Activated CD4-positive, alpha-beta memory T cell treated with anti-CD3 and anti-CD28 coated beads for 36 hours (primary cell): ENCODE measurements at places on chromosomes 4 and X. TPM values are rescaled to one million over a fixed set of nuclear protein-coding genes. Genes with fewer than 3 reads are reported as not detected.

- H3K27me3 ChIP-seq = no peaks in the 10 kb centered on the region
- peak overlapping the region; percentile 89 for H3K27ac ChIP-seq
- DNase-seq = no peak
- no peaks in the 10 kb centered on the region for H3K36me3 ChIP-seq
- peaks cover 20% of the 10 kb centered on the region for H3K4me1 ChIP-seq
These were observed 97.9 kb downstream of the PHKA2 start for GRCh38 chrX:18886005-18886343.

DNA sequence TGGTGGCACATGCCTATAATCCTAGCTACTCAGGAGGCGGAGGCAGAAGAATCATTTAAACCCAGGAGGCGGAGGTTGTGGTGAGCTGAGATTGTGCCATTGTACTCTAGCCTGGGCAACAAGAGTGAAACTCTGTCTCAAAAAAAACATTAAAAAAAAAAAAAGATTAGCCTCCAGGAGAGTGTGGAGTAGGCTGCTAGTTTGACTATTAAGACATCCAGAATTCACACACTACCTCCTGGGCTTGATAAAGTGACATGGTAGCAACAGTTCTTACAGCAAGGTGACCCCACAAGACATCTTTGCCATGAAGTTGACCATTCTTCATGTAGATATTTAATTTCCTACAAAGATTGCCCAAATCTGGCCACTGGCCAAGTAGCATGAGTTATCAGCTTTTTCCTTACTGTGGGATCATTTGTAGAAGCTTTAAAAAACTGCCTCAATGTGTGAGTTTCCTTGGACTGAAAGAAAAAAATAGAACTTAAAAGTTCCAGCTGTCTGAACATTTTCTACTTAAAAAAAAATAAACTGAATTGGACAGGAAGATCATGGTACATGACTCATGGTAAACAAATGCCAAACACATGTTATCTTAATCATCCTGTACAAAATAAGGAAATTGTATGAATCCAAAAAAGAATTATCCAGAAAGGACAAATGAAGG lies 35.3 kb upstream of the SPRY1 start:
- H3K27me3 ChIP-seq = peaks cover 8% of the 10 kb centered on the region
- H3K4me3 ChIP-seq = no peak overlapping the region
- no peak for DNase-seq
- H3K27ac ChIP-seq = no peak overlapping the region
- H3K4me1 ChIP-seq = no peaks in the 10 kb centered on the region
- no peaks in the 10 kb centered on the region for H3K36me3 ChIP-seq

DNA sequence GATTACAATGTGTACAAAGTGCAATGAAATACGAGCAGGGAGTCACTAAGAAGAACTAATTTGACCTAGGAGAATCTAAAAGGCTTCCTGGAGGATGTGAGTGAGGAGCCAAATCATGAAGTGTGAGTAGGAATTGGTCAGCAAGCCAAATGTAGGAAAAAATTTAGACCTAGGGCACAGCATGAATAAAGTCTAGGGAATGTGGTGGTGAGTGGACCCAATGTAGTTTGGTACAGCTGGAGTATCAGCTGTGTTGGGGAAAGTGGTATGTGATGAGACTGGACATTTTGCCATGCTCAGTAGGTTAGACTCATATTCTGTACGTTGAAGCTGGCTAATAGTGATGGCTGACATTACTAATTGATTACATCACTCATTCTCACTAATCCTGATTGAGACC lies 191.0 kb downstream of the AFF2 start:
- no peak overlapping the region for H3K4me3 ChIP-seq
- no peaks in the 10 kb centered on the region for H3K4me1 ChIP-seq
- H3K36me3 ChIP-seq = no peaks in the 10 kb centered on the region

GRCh38 chrX:22135171-22135711 lies 103.1 kb downstream of the PHEX start:
- H3K27me3 ChIP-seq = no peaks in the 10 kb centered on the region
- no peak for DNase-seq
- peaks cover 14% of the 10 kb centered on the region for H3K4me1 ChIP-seq
- H3K4me3 ChIP-seq = no peak overlapping the region
- no peaks in the 10 kb centered on the region for H3K36me3 ChIP-seq
- H3K27ac ChIP-seq = no peak overlapping the region

DNA sequence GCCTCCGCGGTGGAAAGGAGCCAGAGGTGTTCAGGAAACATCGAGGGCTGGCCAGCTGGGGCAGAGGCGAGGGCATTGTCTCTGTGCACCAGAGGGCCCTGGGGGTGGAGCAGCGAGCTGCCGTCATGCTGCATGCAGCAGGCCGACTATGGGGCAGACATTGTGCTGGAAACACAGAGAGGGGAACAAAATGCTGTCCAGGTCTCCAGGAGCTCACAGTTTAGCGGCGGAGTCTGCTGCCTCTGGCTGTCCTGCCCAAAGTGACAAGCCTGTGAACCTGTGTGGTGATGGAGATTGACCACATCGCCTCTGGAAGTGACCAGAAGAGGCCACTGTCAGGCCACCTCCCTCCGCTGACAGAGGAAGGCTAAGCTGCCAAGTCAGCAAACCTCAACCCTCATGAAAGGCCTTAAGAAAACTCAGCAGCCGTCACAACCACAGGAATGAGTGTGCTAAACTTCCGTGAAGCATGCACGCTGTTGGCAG lies 20.1 kb upstream of the SASH3 start:
- peak overlapping the region; percentile 46 for H3K4me3 ChIP-seq
- H3K27me3 ChIP-seq = no peaks in the 10 kb centered on the region
- peak overlapping the region; percentile 90 for H3K27ac ChIP-seq
- peaks cover 57% of the 10 kb centered on the region for H3K4me1 ChIP-seq
- peak; percentile 81 for DNase-seq

DNA sequence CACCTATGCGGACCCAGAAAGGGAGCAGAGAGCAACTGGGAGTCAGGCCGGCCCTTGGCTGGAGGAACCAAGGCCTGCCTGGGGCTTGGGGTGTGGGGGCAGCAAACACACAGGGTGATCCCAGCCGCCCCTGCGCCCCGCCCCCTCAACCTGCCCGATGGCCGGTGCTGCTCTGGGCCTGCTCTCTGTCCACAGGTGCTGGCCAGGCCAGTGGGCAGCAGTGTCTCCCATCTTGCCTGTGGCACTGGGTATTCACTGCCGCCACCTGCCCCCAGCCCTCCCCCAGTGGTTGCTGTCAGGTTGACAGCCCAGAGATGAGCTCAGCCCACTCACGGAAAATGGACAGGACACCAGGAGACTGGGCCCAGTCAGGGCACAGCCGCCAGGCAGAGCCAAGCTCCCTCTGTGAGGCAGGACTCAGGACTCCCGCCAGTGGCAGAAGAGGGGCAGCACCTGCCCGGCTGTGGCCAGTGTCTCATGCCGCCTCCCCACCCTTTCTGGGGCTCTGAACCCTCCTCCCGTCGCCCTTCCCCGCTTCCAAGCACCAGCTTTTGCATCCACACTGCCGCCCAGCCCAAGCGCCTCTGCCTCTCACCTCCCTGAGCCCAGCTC lies 4.7 kb downstream of the NKX1-1 start:
- DNase-seq = peak; percentile 6
- H3K27me3 ChIP-seq = peaks cover 30% of the 10 kb centered on the region
- no peak overlapping the region for H3K27ac ChIP-seq
- H3K4me3 ChIP-seq = no peak overlapping the region
- no peaks in the 10 kb centered on the region for H3K36me3 ChIP-seq

GRCh38 chr4:163193717-163194116 lies 27.0 kb upstream of the NAF1 start:
- H3K4me1 ChIP-seq = no peaks in the 10 kb centered on the region
- peaks cover 8% of the 10 kb centered on the region for H3K27me3 ChIP-seq
- peaks cover 11% of the 10 kb centered on the region for H3K36me3 ChIP-seq
- no peak overlapping the region for H3K4me3 ChIP-seq
- no peak for DNase-seq

- no peak overlapping the region for H3K27ac ChIP-seq
- H3K4me3 ChIP-seq = no peak overlapping the region
- H3K36me3 ChIP-seq = no peaks in the 10 kb centered on the region
These were observed 549.3 kb downstream of the IQCM start for GRCh38 chr4:149266301-149266700.

GRCh38 chr4:121680571-121680970 lies 16.2 kb downstream of the ANXA5 start:
- H3K4me3 ChIP-seq = no peak overlapping the region
- no peak overlapping the region for H3K27ac ChIP-seq
- no peaks in the 10 kb centered on the region for H3K27me3 ChIP-seq
- H3K4me1 ChIP-seq = no peaks in the 10 kb centered on the region
- no peak for DNase-seq

DNA sequence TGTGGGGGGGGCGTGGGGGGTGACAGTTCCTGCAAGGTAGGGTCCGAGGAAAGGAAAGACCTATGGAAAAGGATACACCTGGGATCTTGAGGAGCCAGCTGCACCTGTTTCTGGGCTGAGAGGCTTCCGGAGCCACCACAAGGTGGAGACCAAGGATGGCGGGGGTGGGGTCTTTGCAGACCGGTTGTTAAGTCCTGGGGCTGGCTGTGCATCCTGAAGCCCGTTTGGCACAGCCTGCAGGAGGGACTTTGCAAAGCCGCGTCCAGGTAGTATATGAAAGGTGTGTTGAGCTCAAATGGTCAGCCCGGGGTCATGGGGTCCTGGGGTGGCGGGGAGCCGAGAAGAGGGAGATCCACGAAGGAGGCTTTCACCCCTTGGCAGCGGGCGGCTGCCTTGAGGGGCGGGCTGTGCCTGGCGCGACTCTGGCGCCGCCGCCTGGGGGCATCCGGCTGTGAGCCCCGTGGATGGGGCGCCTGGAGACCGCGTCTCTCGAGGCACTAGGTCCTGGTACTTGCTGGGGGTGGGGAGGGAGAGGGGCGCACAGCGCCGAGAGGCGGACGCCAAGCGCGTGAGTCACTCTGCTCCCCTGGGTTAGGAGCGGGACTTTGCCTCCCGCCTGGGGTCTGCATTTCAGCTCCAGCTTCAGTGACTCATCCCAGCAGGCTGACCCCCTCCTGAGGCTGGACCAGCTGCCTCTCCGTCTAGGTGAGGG lies 58.2 kb upstream of the DYNLT3 start:
- H3K4me3 ChIP-seq = no peak overlapping the region
- no peak overlapping the region for H3K27ac ChIP-seq
- DNase-seq = peak; percentile 20
- peaks cover 3% of the 10 kb centered on the region for H3K4me1 ChIP-seq

DNA sequence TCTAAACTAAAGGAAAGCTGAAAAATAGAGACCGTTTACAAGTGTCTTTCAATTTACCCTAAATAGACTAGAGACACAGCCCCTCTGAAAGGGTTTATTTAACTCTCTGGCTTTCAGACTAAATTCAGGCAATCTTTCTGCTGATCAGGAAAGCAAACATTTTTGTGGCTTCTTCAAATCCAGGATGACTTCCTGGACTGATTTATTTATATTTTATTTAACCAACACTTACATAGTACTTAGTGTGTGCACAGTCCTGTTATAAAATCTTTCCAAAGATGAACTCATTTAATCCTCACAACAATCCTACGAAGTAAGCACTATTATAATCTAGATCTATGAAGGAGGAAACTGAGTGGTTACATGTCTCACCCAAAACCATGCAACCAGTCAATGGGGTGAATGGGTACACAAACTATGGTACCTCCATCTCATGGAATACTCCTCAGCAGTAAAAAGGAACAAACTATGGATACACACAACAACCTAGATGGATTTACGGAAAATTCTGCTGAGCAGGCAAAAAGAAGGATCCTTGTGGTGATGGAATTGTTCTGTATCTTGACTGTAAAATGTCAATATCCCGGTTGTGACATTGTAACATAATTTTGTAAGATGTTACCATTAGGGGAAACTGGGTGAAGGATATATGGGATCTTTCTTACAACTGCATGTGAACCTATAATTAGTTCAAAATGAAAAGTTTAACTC lies 64.1 kb upstream of the MAMLD1 start:
- no peaks in the 10 kb centered on the region for H3K4me1 ChIP-seq
- no peaks in the 10 kb centered on the region for H3K36me3 ChIP-seq
- peaks cover 1% of the 10 kb centered on the region for H3K27me3 ChIP-seq
- DNase-seq = no peak
- no peak overlapping the region for H3K27ac ChIP-seq

- H3K4me3 ChIP-seq = peak overlapping the region; percentile 62
- peaks cover 47% of the 10 kb centered on the region for H3K4me1 ChIP-seq
- no peaks in the 10 kb centered on the region for H3K27me3 ChIP-seq
- DNase-seq = no peak
These were observed 4.4 kb downstream of the RBPJ start for GRCh38 chr4:26325191-26325590.

MAGEA12 gene
- total RNA-seq = not detected
